ENCODE measurements at places on chromosomes 4 and X. TPM values are rescaled to one million over a fixed set of nuclear protein-coding genes. Genes with fewer than 3 reads are reported as not detected.

- DNase-seq: no peak
- no peak overlapping the region for H3K27ac ChIP-seq
These were observed 6.2 kb downstream of the CHIC2 start for GRCh38 chr4:54058171-54058570.

GRCh38 chrX:68650491-68650890 lies 3.0 kb downstream of the STARD8 start:
- peaks cover 4% of the 10 kb centered on the region for H3K36me3 ChIP-seq
- H3K4me1 ChIP-seq: peaks cover 12% of the 10 kb centered on the region
- H3K4me3 ChIP-seq: no peak overlapping the region
- H3K27me3 ChIP-seq: no peaks in the 10 kb centered on the region
- H3K27ac ChIP-seq: no peak overlapping the region
- DNase-seq: no peak

GRCh38 chrX:8728932-8729535 lies 2.9 kb downstream of the ANOS1 start:
- peaks cover 32% of the 10 kb centered on the region for H3K4me1 ChIP-seq
- no peaks in the 10 kb centered on the region for H3K36me3 ChIP-seq
- H3K4me3 ChIP-seq: peak overlapping the region; percentile 38
- DNase-seq: no peak

GRCh38 chr4:78650106-78651024 lies 98.8 kb downstream of the ANXA3 start:
- no peak overlapping the region for H3K4me3 ChIP-seq
- peaks cover 16% of the 10 kb centered on the region for H3K4me1 ChIP-seq
- no peaks in the 10 kb centered on the region for H3K27me3 ChIP-seq
- no peak for DNase-seq
- no peak overlapping the region for H3K27ac ChIP-seq
- H3K36me3 ChIP-seq: no peaks in the 10 kb centered on the region

DNA sequence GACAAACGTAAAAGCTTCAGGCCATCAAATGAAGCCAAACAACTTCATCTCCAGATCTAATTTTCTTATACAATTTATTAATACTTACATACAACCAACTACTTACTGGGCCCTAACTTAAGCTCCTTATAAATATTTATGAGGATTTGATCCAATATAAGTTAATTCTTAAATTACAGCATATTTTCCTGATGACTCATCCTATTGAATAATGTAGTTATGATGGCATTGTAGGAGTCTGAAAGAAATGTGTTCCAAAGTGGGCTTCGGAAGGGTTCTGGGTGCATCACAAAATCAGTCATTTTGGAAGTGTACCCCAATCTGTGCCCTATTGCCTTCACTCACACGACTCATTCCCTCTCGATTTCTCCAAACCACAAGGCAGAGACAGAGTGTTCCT lies 455.1 kb upstream of the CTSO start:
- no peak for DNase-seq
- peaks cover 3% of the 10 kb centered on the region for H3K36me3 ChIP-seq
- no peaks in the 10 kb centered on the region for H3K27me3 ChIP-seq

DNA sequence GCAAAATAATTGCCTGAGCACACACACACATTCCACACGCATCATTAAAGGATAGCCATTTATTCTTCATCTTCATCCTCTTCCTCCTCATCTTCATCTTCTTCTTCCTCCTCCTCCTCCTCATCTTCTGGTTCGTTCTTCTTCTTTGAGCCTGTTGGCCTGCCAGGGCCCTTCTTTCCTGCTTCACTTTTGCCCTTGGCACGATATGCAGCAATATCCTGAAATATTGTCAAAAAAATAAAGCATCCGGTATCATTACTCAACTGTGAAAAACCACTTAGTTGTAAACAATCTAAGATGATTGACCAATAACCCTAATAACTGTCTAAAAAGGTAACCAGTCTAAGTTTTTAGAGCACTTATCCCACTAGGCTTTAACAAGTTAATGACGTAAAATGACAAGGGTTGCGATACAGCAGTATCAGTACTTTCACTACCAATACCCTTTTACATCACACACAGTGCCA lies 2.1 kb downstream of the HMGB2 start:
- peak overlapping the region; percentile 98 for H3K4me3 ChIP-seq
- H3K4me1 ChIP-seq: peaks cover 47% of the 10 kb centered on the region
- no peak for DNase-seq

MAGEA11 gene
- total RNA-seq: not detected

UCP1 gene
- not detected for total RNA-seq

PAGE1 gene
- total RNA-seq: not detected

GPC3 gene
- 29.4 TPM for total RNA-seq

FBXO8 gene
- total RNA-seq: 12.6 TPM

SLC38A5 gene
- total RNA-seq: 8.8 TPM

PDZD4 gene
- 52.5 TPM for total RNA-seq

ZFP92 gene
- total RNA-seq: 0.23 TPM
